Muscle of arm (tissue), 14 donors: ENCODE measurements at places on chromosomes 16 and 17.

GRCh38 chr17:36657763-36658490 lies 56.5 kb downstream of the MRM1 start:
- no peak for DNase-seq

- DNase-seq: no peak
Observed at GRCh38 chr17:54888981-54889380, 11.7 kb upstream of the TOM1L1 start.

DNA sequence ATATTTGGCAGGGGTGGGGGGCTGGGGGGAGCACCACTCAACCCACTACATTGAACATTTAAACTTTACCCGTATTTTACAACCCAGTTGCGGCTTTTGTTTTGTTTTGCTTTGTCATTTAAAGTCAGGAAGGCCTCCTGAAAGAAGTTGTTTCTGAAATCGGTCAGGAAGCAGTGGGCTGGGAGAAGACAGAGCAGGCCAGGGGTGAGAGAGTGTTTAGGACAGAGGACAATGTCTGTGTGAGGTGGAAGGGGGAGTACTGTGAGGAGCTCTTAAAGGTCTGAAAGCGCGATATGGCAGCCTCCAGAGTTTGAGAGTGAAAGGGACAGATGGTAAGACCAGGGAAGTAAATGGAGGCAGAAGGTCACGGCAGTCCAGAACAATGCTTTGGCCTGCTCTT lies 6.1 kb upstream of the WFIKKN2 start:
- DNase-seq: no peak

DNA sequence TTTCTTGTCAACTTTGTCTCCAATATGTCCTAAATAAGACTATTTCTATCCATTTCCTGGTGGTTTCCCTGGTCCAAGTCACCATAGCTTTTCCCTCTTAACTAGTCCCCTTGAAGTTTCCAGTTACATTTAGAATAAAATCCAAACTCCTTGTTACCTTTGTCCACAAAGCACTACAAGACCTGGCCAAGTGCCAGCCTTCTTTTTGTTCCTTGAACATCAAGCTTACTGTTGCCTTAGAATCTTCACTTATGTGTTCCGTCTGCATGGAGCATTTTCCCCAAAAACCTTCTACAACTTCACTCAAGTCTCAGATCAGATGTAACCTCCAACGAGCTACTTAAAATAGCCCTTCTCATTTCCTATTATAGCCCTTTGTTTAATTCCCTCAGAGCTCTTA lies 101.4 kb downstream of the ITFG1 start:
- no peak for DNase-seq

DNA sequence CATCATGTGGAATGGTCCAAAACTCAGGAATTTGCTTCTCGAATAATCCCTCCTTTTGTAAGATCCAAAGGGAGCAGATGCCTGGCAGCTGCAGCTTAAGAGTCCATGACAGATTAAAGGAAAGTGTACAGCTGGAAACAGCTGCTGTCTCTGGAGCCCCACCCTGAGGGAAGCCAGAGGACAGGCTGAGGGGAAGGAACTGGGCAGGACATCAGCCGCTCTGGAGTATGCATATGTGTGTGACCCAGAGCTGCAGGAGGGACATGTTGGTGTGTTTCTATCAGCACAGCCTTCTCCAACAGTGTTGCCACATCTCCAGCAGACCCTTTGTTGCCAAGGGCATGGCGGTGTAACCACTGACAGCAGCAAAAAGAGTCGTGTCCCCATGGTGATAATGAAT lies 46.2 kb downstream of the CYB561 start:
- DNase-seq: peak; percentile 90

DNA sequence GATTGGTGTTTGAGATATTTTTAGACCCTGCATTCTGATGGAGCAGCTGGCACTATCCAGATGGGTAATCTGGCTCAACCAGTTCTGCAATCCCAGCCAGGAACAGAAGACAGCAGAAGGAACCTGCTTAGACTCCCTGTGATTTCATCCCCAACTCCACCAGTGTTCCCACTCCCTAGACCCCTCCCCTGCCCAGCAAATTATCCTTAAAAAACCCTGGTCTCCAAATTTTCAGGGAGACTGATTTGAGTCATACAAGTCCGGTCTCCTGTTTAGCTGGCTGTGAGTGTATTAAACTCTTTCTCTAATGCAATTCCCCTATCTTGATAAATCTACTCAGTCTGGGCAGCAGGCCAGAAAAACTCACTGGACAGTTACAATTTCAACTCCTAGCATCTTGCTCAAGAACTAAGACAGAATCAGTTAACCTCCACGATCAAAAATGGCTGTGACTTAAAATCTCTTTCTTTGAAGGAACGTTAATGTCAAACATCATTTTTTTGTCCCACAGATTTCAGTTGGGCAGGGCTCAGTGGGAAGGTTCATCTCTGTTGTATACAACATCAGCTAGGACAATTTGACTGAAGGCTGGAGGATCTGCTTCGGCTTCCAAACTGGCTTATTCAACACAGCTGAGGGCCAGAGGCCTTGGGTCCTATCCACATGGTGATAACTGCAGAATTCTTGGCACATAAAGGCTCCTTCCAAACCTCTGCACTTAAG lies 4.9 kb upstream of the RBL2 start:
- no peak for DNase-seq

DNA sequence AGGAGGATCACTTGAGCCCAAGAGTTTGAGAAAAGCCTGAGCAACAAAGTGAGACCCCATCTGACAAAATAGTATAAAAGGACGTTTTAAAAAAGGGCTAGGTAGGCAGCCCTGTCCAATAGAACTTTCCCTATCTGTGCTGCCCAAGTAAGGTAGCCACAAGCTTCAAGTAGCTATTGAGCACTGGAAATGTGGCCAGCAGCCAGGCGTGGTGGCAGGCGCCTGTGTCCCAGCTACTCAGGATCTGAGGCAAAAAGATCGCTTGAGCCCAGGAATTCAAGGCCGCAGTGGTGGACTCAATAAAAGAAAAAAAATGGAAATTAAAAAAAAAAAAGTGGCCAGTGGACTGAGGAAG lies 1.5 kb upstream of the NQO1 start:
- DNase-seq: no peak

DNA sequence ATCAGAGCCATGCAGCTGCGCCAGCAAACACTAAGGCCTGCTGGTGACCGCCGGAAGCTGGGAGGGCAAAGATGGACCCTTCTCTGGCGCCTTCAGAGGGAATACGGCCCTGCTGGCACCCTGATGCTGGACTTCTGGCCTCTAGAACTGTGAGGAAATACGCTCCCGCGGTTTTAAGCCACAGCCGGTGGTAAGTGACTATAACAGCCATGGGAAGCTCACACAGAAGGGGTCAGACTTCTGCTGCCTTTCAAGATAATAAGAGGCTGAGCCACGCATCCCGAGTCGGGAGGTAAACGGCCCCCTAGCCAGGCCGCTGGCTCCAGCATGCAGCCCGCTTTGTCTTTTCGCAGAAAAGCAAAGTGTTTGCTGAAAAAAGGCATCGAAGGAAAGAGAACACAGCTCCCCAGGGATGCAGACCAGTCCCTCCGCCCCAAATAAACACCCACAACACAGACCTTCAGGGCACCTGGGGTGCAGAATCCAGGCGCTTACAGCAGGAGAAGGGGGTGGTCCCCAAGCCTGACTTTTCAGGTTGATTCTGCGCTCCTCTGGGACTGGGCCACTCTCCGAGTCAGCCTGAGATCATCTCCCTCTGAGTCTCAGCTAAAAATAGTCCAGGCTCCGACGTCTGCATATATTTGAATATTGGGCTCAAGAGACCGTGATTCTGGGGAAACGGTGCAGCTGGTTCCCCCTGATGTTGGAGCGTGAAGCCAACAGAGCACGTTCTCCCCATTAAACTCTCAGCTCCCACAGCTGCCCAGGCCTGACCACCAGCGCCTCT lies 89.7 kb downstream of the MGAT5B start:
- DNase-seq: peak; percentile 24

- no peak for DNase-seq
Observed at GRCh38 chr16:75535901-75536300, at the start of gene CHST5. Gene CHST5, minus strand, starts transcription at chr16:75536108. Its CDS starts 5,724 bp downstream, at chr16:75530384.

GRCh38 chr17:73777131-73777449 lies 132.8 kb upstream of the SDK2 start:
- no peak for DNase-seq

GRCh38 chr17:8292639-8293395 lies 2.4 kb downstream of the SLC25A35 start:
- no peak for DNase-seq
